ENCODE measurements at places on chromosomes 6 and 20. TPM values are rescaled to one million over a fixed set of nuclear protein-coding genes. Genes with fewer than 3 reads are reported as not detected.

GRCh38 chr20:18048176-18048575, 9.5 kb downstream of the OVOL2 start:
- DNase-seq = no peak

- DNase-seq = no peak
Observed at GRCh38 chr20:30284281-30284905, 973.1 kb upstream of the DEFB115 start.

DNA sequence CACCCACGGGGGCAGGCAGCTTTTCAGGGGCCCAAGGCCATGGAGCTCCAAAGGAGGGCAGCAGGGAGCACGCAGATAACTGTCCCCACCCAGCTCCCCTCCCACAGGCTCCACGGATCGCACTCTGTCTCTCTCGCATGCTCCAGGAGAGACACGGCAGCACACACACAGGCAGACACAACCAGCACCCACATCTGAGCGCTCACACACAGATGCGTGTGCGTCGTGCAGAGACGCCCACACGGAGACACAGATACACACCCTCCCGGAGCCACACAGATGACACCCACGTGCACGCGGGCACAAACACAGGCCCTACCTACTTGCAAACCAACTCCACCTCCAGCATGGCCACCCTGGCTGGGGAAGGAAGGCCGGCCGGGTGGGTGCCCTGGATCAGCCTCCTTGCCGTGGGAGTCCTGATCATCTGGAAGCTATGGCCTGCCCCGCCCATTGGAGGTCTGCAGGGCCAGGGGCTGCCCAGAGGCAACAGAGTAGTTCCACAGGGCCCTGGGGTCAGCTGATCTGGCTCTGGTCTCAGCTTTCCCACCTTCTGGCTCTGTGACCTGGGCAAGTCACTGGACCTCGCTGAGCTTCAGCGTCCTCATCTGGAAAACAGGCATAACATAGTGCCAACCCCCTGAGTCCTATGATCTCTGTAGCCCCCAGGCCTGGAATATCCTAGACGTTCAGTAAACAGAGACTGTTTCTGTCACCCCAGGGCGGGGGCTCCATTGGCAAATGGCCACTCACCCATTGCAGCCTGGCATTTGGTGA, 31.5 kb downstream of the AAR2 start:
- no peak for DNase-seq

GRCh38 chr20:50244352-50245149, 53.9 kb downstream of the CEBPB start:
- no peak for DNase-seq

GRCh38 chr6:30740540-30740870, 2.0 kb downstream of the FLOT1 start:
- no peak for DNase-seq

- DNase-seq = peak; percentile 93
Observed at GRCh38 chr6:127342946-127343808, at the start of gene ECHDC1. TSS of gene ECHDC1 (minus strand) at chr6:127343609. CDS start at chr6:127331028, 12,581 bp downstream.

GRCh38 chr6:25582101-25582500, 69.9 kb upstream of the SCGN start:
- DNase-seq = no peak

GRCh38 chr6:97449444-97449966, 166.5 kb upstream of the MMS22L start:
- DNase-seq = no peak

- DNase-seq = no peak
Observed at GRCh38 chr6:11243861-11244260, 11.4 kb upstream of the NEDD9 start.

PRL gene
- polyA plus RNA-seq = not detected

All from spleen (tissue), 13 donors.